SK-N-DZ (cell line): ENCODE measurements at places on chromosomes 2 and 18.

- DNase-seq: no peak
Observed at GRCh38 chr2:238939074-238939473, 91.2 kb downstream of the TWIST2 start.

DNA sequence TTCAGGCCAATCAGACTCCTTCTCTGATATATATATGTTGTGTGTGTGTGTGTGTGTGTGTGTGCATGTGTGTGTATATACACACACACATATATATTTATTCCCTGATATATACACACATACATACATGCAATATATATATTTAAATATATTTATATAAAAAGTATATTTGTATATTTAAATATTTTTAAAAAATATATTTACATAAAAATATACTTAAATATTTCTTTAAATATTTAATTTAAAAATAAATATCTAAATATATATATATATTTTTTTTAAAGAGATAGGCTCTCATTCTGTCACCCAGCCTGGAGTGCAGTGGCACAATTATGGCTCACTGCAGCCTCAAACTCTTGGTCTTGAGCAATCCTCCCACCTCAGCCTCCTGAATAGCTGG, 281.3 kb downstream of the DYSF start:
- no peak for DNase-seq

DNA sequence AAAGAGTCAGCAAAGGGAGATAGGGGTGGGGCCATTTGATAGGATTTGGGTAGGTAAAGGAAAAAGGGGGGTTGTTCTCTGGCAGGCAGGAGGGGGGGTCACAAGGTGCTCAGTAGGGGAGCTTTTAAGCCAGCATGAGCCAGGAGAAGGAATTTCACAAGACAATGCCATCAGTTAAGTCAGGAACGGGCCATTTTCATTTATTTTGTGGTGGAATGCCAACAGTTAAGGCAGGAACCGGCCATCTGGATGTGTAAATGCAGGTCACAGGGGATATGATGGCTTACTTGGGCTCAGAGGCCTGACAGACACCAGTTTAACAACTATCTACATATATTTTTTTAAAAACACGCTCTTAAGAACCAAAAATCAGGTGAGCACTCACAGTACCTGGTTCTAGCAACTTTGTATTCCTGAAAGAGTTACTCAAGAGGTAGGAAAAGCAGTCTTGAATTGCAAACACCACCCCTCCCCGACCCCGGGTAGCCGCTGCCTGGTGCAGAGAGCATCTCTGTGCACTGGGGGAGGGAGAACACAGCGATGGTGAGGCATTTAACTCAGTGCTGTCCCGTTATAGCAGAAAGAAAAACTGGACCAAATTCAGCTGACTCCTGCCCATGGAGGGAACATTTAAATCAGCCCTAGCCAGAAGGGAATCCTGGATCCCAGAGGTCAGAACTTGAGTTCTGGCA, 414.5 kb upstream of the KLHL29 start:
- DNase-seq: no peak

GRCh38 chr18:72985686-72986085, 117.9 kb upstream of the NETO1 start:
- no peak for DNase-seq

- no peak for DNase-seq
Observed at GRCh38 chr2:112520234-112520783, 22.0 kb upstream of the POLR1B start.

GRCh38 chr2:63057249-63058143, 6.9 kb downstream of the OTX1 start:
- DNase-seq: peak; percentile 6

DNA sequence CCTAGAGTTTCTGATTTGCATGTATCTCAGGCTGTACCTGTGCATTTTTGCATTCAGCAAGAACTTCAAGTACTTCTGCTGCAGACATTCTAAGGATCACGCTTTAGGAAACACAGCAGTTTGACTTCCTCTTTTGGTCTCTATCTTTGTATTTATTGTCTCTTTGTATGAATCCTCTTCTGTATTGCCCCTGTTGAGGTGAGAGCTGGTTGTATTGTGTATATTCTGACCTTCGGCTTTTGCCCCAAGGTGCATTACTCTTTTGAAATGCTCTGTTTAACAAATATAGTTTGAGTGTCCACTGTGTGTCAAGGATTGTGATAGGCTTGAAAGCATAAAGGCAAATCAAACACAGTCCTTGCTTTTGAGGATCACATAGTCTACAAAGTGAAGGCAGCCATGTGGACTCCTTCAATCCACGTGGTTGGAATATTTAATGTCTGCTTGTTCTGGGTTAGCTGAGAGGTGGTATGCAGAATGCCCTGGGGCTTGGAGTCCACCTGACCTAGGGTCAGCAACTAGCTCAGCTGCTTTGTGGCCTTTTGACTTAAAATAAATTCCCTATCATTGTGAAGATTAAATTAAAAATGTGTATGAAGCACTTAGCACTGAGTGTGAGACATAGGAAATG, 108.1 kb downstream of the LYPD6 start:
- no peak for DNase-seq
